Hematopoietic multipotent progenitor cell treated with erythropoietin and hydrocortisone succinate and interleukin-3 and kit ligand, for 15 days (in vitro differentiated cells): ENCODE measurements at places on chromosomes 12 and 14.

DNA sequence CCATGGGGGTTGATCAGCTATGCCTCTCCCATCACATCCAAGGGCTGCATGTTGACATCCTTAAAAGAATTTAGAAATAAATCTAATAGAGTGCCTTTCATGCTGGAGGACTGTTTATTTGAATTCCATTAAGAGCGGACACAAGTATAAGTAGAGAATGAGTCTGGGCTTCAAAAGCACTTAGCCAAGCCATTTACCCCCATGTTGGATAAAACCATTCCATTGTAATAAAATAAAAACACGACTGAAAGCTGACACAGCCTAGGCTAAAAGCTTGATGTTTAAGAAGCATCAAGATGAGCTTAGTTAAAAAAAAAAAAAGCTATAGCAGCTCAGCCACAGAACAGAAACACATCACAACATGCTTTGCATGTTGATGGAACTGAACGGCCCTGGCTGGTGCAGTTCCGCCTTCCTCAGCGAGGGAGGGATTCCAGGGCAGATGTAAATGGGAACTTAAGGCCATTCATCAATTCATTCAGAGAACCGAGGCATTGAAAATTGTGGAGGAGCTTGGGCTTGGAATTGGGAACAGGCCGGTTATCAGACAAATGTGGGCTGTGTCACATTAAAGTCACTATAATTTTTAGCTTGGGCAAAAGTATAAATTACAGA lies 41.2 kb downstream of the TMEM132D start:
- no peak for DNase-seq

- no peak for DNase-seq
These were observed 46.0 kb downstream of the KCNK10 start for GRCh38 chr14:88276923-88277596.

- no peak for DNase-seq
These were observed 283.4 kb downstream of the C12orf75 start for GRCh38 chr12:105613887-105614286.

- DNase-seq = no peak
These were observed 29.2 kb downstream of the ERG28 start for GRCh38 chr14:75631453-75631831.

GRCh38 chr14:94031883-94032279 lies 5.7 kb downstream of the OTUB2 start:
- DNase-seq = no peak

DNA sequence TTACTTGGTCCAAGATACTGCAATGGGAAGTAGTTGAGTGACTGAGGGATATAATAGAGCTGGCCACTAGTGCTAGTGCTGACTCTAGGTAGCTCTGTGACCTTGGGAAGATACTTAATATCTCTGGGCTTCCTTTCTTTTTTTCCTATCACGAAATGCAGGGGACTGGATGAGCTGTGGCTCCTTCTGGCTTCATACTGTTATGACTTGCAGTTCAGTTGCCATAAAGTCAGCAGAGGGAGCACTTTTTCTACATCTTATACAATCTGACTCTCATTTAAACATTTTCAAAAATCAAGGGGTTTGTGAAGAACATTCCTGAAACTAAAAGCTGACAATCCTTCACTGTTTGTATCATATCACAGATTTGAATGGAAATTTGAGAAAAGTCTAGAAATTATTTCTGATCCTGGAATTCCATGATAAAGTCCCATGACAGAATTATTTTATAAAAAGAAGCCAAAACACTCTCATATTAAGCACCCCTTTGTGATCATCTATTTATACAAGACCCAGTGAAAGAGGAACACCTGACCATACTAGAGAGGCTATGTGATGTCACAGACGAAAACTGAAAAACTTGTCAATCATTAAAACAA lies 5.3 kb downstream of the BHLHE41 start:
- DNase-seq = no peak

GRCh38 chr12:131929581-131930456 lies 743 bp downstream of the PUS1 start:
- peak; percentile 56 for DNase-seq

- DNase-seq = no peak
These were observed 241.1 kb downstream of the SPTSSA start for GRCh38 chr14:34220921-34221320.
